ENCODE measurements at places on chromosomes 3 and 15. TPM values are rescaled to one million over a fixed set of nuclear protein-coding genes. Genes with fewer than 3 reads are reported as not detected.

The TMEM39A gene
- 35.3 TPM for total RNA-seq

The HGD gene
- total RNA-seq, result 211 TPM

The VWA5B2 gene
- total RNA-seq, result not detected

The ILDR1 gene
- 19.9 TPM for total RNA-seq

The PLCL2 gene
- 26.1 TPM for total RNA-seq

The FOXL2NB gene
- 0.09 TPM for total RNA-seq

The SLC22A14 gene
- 0.46 TPM for total RNA-seq

The BBX gene
- 94.4 TPM for total RNA-seq

The RASGRP1 gene
- total RNA-seq, result 4.6 TPM

The CD80 gene
- 0.46 TPM for total RNA-seq

The MESP2 gene
- total RNA-seq, result 0.75 TPM

The CACNA2D2 gene
- 1.8 TPM for total RNA-seq

The ARHGAP11A gene
- total RNA-seq, result 4.1 TPM

The PLSCR2 gene
- total RNA-seq, result 0.35 TPM

The SENP7 gene
- total RNA-seq, result 16.5 TPM

The GOLGA8S gene
- total RNA-seq, result 0.29 TPM

The KIF15 gene
- total RNA-seq, result 1.7 TPM

The SLC28A1 gene
- total RNA-seq, result 2.6 TPM

The THUMPD3 gene
- 43.4 TPM for total RNA-seq

The MED12L gene
- 7.5 TPM for total RNA-seq

The AGBL1 gene
- total RNA-seq, result not detected

The DMXL2 gene
- total RNA-seq, result 25.8 TPM

The TMPRSS7 gene
- total RNA-seq, result 0.12 TPM

The TM4SF18 gene
- 7.7 TPM for total RNA-seq

The ZDHHC23 gene
- 7.7 TPM for total RNA-seq

The PATL2 gene
- total RNA-seq, result 2.2 TPM

The SAMMSON gene
- not detected for total RNA-seq

The MINAR1 gene
- total RNA-seq, result 0.32 TPM

The TTC23 gene
- total RNA-seq, result 29.7 TPM

The GOLGA8M gene
- total RNA-seq, result 2.8 TPM

The XPC gene
- 33.3 TPM for total RNA-seq

The LEKR1 gene
- total RNA-seq, result 2.2 TPM

The CX3CR1 gene
- 22.6 TPM for total RNA-seq

The TMEM266 gene
- total RNA-seq, result 0.26 TPM

The TMEM108 gene
- total RNA-seq, result 0.95 TPM

The RPL32 gene
- 975 TPM for total RNA-seq
